ENCODE measurements at places on chromosomes 11 and 22.

- H3K27me3 ChIP-seq = peaks cover 5% of the 10 kb centered on the region
- no peaks in the 10 kb centered on the region for H3K36me3 ChIP-seq
- H3K27ac ChIP-seq = no peak overlapping the region
- peaks cover 23% of the 10 kb centered on the region for H3K4me1 ChIP-seq
- H3K4me3 ChIP-seq = no peak overlapping the region
Observed at GRCh38 chr11:5600374-5600851, 4.0 kb downstream of the TRIM6 start.

GRCh38 chr11:118565051-118565450 is 680 bp downstream of the IFT46 start:
- H3K4me3 ChIP-seq = peak overlapping the region; percentile 93
- H3K27me3 ChIP-seq = no peaks in the 10 kb centered on the region
- no peak for DNase-seq
- peaks cover 18% of the 10 kb centered on the region for H3K36me3 ChIP-seq
- H3K4me1 ChIP-seq = peaks cover 13% of the 10 kb centered on the region

DNA sequence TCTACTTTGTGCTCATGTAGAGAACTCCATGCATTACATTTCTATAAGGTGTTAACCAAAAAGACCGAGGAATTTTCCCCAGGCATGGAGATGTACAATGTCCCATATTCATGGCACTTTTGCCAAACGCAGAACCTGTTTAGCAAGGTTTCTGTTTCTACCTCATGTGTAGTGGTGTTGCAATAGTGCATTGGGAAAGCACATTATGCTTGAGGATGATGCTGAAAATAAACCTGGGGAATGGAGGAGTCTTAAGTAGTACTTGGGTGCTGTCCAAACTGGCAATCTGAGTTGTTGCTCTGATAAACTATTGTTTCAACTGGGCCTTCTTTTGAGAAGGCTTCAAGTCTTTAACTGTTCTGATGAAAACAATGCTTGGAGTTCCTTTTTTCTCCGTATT is 11.5 kb upstream of the MUC15 start:
- H3K27ac ChIP-seq = no peak overlapping the region
- no peak overlapping the region for H3K4me3 ChIP-seq
- no peaks in the 10 kb centered on the region for H3K27me3 ChIP-seq
- H3K36me3 ChIP-seq = no peaks in the 10 kb centered on the region

- H3K4me3 ChIP-seq = no peak overlapping the region
- H3K27ac ChIP-seq = no peak overlapping the region
Observed at GRCh38 chr11:132030896-132031295, 660.5 kb downstream of the NTM start.
